ENCODE measurements at places on chromosomes 4 and X.

DNA sequence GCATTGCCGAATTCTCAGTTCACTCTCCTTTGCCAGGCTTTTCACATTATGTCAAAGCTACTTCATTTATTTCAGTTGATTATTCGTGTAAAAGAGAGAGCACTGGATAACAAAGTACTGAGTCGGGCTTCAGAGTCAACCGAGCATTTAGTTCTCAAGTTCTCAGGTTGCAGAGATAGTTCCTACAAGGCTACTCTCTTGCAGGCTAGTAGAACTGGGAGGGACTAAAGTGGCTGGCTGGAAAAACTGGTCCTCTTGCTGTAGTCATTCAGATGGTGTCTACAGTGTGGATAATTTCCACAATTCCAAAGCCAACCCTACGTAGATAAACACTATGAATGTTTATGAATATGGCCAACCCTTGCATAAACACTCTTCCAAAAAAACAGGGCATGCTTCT, 4.6 kb upstream of the CCNG2 start:
- DNase-seq = no peak

- no peak for DNase-seq
Measured at GRCh38 chrX:137549073-137549472, 16.9 kb upstream of the ZIC3 start.

DNA sequence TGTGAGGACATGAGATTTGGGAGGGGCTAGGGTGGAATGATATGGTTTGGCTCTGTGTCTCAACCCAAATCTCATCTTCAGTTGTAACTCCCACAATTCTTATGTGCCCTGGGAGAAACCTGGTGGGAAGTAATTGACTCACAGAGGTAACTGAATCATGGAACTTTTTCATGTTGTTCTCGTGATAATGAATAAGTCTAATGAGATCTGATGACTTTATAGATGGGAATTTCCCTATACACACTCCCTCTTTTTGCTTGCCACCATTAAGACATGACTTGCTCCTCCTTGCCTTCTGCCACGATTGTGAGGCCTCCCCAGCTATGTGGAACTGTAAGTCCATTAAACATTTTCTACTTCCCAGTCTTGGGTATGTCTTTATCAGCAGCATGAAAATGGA, 253.2 kb upstream of the GK2 start:
- DNase-seq = no peak

- no peak for DNase-seq
Measured at GRCh38 chr4:170231377-170231776, 141.6 kb upstream of the AADAT start.

- DNase-seq = no peak
Measured at GRCh38 chr4:89928838-89929237, 34.2 kb downstream of the MMRN1 start.
